ENCODE measurements at places on chromosomes 6 and 20.

GRCh38 chr6:103101267-103101666 is 1707.8 kb downstream of the GRIK2 start:
- no peak for DNase-seq

DNA sequence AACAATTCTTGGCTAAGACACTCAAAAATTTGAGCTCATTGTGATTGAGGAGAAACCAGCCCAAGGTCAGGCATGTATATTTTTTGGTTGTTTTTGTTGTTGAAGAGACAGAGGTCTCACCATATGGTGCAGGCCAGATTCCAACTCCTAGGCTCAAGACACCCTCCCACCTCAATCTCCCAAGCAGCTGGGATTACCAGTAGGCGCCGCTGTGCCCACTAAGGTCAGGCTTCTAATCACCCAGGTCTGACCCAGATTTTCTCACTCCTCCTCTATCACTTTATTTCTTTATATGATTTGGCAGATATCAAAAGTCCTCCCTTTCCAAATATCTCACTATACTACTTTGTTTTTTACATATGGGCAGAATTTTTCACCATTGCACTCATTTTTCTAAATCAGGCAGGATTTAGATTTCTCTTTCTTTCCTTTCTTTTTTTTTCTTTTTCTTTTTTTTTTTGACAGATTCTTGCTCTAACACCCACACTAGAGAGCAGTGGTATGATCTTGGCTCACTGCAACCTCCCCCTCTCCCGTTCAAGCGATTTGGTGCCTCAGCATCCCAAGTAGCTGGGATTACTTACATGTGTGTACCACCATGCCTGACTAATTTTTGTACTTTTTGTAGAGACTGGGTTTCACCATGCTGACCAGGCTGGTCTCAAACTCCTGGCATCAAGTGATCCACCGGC is 1.7 kb upstream of the C6orf141 start:
- DNase-seq: peak; percentile 48

DNA sequence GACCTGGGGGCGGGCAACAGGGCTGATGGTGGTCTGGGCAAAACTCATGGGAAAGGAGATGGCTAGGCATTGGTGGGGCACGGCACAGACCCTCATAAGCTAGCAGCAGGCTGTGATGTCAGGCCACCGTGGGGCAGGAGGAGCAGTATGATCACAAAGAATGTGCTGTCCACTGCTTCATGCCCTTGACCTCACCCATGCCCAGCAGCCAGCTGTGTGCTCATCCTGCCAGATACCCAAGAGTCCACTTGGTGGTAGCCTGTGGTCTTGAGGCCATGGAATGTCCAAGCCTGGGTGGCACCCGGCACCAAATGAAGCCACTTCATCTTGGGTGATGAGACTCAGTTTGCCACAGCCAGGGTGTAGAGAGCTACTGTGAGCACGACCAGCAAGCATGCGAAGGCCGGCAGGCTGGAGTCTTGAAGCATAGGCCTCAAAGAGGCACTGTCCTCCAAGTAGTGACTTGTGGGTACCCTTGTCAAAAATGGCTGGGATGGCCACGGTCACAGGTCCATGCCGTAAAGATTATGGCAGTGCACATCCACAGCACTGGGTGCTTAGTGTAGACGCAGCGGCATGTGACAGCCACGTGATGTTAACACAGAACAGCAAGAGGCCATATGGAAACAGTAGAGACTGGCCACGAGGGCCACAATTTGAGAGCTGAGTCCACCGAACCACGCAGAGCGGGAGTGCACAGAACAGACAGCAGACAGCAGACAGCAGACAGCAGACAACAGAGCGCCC is 19.0 kb downstream of the PLAGL2 start:
- DNase-seq: no peak

GRCh38 chr6:139099984-139100383 is 34.9 kb upstream of the HECA start:
- DNase-seq: no peak

- no peak for DNase-seq
These were observed 264.6 kb downstream of the FRK start for GRCh38 chr6:115796061-115796460.

DNA sequence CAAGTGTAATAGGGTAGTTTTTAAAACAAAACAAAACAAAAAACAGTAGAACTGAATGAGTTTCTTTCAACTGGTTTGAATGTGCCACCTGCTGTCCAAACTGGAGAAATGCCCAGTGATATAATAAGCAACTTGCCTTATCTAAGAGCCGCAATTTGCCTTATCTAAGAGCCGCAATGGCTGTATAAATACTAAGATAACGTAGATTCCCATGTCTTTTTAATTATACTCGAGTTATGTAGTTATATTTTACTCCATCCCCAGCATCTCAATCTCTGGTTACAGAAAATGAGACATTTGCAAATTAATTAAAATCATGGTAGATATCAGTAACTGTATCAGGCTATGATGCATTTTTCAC is 67.2 kb downstream of the RPP40 start:
- peak; percentile 83 for DNase-seq

- no peak for DNase-seq
These were observed 36.3 kb upstream of the ID1 start for GRCh38 chr20:31568773-31569162.
